ENCODE measurements at places on chromosomes 1 and 21.

GRCh38 chr1:97787231-97787630 is 133.6 kb downstream of the DPYD start:
- no peak for DNase-seq

DNA sequence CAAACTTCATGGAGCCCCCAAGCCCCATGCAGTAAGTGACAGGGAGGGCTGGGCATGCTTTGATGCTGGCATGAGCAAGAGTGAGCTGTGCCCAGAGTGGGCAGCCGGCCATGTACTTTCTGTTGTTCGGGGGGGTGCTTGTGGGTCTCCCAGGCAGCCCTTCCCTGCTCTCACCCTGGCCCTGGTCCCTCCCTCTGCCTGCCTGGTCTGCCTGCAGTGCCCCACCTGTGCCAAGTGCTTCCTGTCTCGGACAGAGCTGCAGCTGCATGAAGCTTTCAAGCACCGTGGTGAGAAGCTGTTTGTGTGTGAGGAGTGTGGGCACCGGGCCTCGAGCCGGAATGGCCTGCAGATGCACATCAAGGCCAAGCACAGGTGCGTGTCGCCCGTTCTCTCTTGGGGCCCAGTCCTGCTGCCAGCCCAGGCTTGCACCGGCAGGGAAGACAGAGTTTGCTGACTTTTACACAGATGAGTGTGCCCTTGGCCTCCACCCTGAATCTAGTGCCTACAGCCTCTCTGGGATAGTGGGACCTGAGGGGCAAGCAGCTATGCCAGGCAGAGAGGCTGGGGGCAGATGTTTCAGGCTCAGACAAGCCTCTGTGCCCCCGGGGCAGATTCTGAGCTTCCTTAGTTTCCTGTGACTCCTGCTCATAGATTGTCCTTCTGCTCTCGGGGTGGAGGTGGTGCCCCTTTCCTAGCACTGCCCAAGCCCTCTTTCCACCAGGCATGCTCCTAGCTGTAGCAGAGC is 7.6 kb downstream of the ZBTB48 start:
- DNase-seq: no peak

DNA sequence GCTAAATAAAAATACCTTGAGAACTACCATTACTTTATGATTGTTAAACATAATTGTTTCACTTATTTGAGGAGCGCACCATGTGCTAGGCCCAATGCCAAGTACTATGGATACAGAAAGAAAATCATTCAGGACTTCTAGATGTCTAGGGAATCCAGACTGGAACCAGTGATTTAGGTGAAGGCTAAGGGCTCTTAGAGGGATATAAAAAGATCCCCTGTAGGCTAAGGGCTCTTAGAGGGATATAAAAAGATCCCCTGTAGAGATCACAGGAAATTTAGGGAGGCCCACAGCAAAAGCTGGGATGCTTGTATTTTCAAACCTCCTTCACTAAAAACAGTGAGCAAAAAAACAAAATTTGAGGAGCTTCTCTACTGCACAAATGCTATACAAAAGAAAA is 6.7 kb downstream of the TOR1AIP2 start:
- DNase-seq: no peak

DNA sequence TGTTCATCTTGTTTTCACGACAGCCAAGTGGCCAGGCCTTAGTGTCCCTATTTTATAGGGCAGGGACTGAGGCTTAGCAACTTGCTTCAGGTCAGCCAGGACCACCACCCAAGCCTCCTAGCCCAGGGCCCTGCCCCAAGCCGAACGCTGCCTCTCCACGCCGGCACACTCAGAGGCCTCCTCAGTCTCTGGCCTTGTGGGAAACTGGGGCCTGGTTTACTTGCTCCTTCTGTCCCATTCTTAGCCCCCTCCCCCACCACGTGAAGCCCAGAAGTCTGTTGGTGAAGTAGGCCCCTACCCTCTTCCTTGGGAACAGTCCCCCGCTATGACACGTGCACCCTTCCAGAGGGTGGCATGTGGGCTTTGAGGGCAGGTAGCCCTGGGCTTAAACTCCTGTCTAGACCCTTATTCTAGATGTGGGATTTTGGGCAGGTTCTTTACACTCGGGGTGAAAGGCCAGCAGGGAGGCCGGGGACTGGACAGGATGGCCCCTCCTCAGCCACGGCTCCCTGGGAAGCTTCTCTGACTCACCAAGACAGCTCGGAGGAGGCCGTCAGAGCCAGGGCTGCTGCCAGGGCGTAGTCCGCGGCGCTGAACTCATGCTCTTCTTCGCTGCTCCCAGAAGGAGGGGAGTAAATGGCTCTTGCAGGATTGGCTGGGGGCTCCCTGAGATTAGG is 4.3 kb downstream of the MYOM3 start:
- no peak for DNase-seq

DNA sequence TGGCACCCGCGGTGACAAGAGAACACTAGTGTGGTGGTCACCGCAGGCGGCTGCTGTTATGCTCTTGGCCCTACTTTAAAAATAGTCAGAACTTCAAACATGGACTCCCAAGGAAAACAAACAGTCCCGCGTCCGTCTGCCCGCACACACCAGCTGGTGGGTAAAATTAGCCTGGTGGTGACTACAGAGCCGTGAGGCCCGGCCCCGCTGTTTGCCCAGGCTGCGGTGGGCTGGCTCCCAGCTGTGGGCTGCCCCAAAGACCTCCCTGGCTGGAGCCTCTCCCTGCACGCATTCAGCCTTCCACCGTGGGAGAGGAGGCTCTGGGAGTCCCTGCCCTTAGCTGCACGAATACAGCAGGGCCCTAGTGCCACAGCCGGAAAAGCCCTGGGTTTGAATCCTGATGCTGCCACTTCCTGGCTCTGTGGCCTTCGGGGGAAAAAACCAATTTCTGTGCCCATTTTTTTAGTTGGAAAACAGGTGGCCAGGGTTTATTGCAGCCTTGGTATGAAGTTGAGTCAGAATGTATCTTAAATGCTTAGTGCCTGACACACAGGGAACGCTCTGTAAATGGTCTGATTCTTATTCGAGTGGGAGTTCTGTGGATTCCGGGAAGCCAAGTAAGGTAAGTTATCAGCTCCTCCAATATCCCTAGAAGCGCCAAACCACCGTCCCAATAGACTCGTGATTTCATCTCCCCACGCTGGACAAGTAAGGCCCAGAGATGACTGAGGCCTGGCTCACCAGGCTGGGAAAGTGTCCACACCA is 58.2 kb downstream of the ALPL start:
- DNase-seq: no peak

DNA sequence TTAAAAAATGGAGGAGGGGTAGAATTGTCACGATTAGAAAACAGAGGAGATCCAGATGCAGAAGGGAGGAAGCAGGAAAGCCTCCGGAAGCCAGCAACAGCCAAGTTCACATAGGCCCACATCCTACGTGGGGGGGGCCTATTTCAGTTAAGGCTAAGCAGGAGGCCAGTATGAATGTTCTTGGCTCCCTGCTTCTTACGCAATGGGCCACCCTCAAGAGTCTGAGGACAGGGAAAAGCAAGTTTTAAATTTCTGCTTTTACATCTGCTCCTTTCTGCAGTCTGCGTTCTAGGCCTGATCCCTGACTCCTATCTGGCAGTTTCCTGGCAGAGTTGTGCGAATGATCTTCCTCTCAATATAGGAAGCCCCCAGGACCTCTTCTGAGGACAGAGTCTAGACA is 30.6 kb downstream of the RABIF start:
- no peak for DNase-seq

GRCh38 chr1:229271448-229272159 is 693 bp downstream of the RAB4A start:
- no peak for DNase-seq

GRCh38 chr1:204493145-204493983 is 1.2 kb downstream of the PIK3C2B start:
- peak; percentile 18 for DNase-seq

DNA sequence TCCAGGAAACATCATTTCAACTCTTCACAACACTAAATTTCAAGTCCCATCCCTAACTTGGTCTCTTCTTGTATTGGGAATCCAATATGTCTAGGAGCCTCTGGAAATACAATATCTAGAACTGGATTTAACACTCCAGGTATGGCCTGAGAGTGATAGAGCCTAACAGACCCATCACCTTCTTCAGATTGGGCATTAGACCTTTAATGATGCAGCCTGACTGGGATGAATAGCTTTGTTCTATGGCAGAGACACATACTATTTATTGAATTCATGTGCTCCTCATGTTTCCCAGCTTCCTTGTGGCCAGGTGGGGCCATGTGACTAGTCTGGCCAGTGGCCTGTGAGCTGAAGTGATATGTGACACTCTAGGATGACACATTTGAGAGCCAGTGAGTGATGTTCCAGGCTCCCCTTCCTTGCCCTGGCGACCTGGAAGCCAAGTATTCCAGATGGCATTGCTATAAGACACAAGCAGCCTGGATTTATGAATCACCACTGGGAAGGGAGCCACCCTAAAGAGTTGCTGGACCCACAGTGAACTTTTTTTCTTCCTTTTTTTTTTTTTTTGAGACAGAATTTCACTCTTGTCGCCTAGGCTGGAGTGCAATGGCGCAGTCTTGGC is 31.0 kb upstream of the POU3F1 start:
- no peak for DNase-seq

DNA sequence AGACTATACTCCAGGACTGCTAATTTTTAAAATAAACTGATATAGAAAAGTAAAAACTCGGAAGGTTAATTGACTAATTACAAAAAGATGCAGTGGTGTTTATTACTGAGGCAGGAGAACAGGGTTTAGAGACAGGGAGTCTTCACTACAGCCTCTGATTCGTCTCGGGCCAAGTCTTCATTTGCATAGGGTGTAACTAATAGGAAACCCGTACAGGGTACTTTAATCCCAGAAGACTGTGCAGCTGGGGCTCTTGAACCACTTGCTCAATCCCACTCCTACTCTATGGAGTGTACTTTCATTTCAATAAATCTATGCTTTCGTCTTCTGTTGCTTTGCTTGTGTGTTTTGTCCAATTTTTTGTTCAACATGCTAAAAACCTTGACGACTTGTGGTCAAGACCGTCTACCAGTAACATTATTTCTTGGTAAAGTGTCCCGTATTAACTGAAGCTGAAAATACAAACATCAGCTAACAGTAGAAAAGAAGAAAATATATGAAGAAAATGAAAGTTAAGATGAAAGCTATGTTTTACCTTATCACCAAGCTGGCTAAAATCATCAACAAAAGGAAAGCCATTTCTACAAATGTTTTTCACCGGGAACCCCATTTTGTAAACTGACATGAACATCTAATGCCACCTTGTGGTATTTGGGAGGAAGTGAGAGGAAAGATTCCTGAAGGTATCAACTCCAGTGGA is 8.0 kb downstream of the SDHB start:
- no peak for DNase-seq

GRCh38 chr1:218476385-218476784 is 131.2 kb downstream of the TGFB2 start:
- peak; percentile 52 for DNase-seq

- no peak for DNase-seq
These were observed 172.0 kb upstream of the B3GALT2 start for GRCh38 chr1:193358419-193358818.

DNA sequence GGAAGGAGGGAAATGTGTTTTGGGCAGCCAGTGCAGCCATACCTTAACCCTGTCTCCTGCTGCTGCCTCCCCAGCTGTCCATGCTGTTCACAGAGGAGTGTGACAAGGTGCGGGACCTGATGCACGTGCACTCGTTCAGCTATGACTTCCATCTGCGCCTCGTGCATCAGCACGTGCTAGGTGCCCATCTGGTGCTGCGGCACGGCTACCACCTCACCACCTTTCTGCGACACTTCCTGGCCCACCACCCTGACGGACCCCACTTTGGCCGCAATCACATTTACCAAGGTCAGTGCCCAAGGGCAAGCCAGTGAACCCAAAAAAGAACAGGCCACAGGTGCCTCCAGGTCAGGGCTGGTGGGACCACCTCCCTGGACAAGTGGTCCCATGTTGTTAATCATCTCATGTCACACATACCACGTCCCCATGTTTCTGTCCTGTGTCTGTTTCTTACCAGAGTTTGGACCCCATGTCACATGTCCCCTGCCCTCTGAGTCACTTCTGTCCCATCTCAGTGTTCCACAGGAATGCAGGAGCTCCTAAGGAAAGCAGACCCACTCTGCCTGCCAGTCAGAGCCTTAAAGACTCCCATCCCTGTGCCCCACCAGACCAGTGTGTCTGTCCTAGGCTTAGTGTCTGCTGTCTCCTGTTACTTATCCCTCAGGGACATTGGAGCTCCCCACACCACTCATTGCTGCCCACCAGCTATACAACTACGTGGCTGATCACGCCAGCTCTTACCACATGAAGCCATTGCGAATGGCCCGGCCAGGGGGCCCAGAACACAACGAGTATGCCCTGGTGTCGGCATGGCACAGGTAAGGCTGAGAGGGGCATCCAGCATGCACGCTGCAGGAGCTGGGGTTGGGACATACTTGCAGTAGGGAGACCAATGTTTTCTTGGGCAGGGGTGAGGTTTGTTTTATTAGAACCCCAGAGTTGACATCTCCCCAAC is 6.6 kb downstream of the HYI start:
- DNase-seq: no peak

DNA sequence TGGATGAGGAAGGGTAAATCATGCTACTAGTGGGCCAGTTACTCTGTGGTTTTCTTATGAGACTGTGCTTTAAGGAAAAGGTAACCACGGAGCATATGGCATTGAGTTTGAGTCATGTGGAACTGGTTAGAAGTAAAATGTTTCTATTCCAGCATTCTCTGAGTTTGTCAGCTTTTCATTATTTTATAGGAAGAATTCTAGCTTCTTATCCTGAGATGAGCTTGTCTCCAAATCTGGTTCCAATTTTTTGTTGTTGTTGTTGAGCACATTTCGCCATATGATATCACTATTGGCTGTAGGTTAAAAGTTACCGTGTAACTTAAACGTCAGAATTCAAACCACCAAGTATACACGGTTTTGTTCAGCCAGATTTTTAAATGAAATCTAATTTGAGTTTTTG is 69.9 kb downstream of the ATF6 start:
- peak; percentile 47 for DNase-seq

GRCh38 chr21:45303091-45303615 is 15.5 kb upstream of the POFUT2 start:
- no peak for DNase-seq

GRCh38 chr1:156502391-156502893 is 1.9 kb upstream of the MEF2D start:
- DNase-seq: no peak

GRCh38 chr1:62401034-62401760 is 35.7 kb upstream of the USP1 start:
- DNase-seq: no peak

DNA sequence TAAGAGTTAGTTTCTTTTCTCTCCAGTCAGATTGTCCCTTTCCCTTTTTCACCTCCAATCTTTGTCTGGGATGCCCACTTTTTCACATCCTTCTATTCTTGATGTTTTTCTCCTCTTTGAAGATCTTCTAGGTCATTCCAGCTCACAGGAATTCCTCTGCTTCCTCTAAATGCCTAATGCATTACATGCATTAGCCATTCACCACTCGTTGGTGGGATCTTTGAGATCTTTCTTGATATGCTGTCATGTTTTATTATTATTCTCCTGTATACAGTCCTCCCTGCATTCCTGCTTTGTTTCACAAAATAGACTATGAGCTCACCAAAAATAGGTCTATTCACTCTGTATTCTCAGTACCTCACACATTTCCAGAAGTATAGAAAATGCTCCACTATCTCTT is 129.0 kb downstream of the LYPLAL1 start:
- DNase-seq: no peak

- no peak for DNase-seq
These were observed 282.6 kb downstream of the BARHL2 start for GRCh38 chr1:90434460-90434859.

GRCh38 chr21:37452227-37452626 is 85.7 kb downstream of the DYRK1A start:
- peak; percentile 78 for DNase-seq

All from GM04504 (cell line).